Kidney (tissue), 22 donors: ENCODE measurements at places on chromosomes 5 and 9. TPM values are rescaled to one million over a fixed set of nuclear protein-coding genes. Genes with fewer than 3 reads are reported as not detected.

The SCAI gene
- 1.4 TPM for polyA plus RNA-seq

DNA sequence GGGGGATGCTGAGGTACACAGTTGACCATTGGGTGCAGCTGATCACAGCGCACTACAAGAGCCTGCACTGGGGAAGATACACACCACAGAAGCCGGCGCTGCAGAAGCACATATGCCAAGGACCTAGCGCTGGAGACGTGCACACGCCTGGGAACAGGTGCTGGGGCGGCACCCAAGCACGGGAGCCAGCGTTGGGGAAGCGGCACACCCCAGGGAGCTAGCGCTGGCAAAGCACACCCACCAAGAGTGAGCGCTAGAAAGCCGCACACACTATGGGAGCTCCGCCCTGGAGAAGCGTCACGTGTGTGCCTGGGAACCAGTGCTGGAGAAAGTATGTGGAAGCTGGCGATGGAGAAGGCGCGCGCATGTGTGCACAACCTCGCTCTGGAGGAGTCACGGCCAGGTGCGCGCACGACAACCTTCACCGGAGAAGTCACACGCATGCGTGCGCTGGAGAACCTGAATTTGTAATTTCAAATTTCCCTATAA, 4.5 kb downstream of the FANCC start:
- DNase-seq: peak; percentile 85

GRCh38 chr5:55231029-55231918, 2.1 kb downstream of the CCNO start:
- peak; percentile 60 for DNase-seq

The WNT8A gene
- not detected for polyA plus RNA-seq

The RABGAP1 gene
- 13.7 TPM for polyA plus RNA-seq

DNA sequence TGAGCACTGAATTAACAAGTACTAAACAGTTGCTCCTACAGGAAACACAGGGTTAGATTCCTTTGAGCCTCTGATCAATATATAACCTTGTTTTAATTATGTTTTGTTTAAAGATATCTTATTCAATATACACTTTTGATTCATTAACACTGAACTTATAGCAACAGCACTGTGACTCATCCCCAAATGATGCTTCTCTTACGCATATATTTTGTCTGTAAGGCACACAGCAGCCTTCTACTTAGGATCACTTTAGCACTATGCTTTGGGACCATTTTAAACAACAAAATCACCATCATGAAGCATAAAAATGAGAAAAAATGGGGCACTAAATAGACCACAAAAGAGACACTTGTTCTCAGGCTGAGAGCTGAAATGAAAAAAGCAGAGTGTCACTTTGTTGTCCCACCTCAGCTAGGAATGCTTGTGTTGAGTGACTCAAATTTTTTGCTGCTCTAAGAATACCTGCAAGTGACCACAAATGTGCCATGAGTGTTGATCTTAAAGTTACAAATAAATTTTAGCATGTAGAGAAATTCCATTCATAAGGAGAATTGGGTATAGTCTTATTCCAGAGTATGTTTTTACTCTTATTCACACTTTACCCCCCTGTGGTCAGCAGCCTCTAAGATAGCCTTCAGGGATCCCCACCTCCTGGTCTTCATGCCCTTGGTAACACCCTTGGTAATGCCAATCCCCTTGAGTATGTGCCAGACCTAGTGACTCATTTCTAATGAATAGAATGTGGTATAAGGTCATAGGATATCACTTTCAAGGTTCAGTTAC, 252.7 kb upstream of the IL12B start:
- no peak for DNase-seq

GRCh38 chr5:30197662-30198061, 995.8 kb upstream of the CDH6 start:
- no peak for DNase-seq

The GOLM1 gene
- polyA plus RNA-seq: 88.6 TPM

The FOXI1 gene
- 48.5 TPM for polyA plus RNA-seq

The NAIP gene
- 5.7 TPM for polyA plus RNA-seq

GRCh38 chr9:111301195-111301594, 28.8 kb downstream of the OR2K2 start:
- no peak for DNase-seq

DNA sequence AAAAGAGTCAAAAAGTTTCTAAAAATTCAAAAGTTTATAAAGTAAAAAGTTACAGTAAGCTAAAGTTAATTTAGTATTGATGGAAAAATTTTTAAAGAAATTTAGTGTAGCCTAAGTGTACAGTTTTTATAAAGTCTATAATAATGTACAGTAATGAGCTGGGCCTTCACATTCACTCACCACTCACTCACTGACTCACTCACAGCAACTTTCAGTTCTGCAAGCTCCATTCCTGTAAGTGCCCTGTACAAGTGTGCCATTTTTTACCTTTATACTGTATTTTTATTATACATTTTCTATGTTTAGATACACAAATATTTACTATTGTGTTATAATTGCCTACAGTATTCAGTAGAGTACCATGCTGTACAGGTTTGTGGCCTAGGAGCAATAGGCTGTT, 239.5 kb upstream of the MAP3K1 start:
- no peak for DNase-seq

DNA sequence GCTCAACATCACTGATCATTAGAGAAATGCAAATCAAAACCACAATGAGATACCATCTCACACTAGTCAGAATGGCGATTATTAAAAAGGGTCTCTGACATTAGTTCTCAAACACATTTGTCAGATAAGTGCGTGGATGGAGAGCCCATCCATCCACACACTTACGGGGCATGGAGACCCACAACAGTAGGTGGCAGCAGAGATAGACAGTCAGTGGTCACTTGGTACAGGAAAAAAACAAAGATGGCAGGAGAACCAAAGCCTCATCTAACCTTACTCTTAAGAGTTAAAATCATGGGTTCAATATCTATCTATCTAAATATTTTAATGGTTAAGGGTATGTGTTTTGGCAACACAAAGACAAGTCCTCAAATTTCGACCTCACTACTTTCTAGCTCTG, 1378.7 kb upstream of the C9orf72 start:
- DNase-seq: no peak

- no peak for DNase-seq
Observed at GRCh38 chr5:151271336-151271735, 18.4 kb downstream of the GM2A start.

GRCh38 chr5:50958852-50959457, 292.5 kb downstream of the PARP8 start:
- DNase-seq: peak; percentile 42

GRCh38 chr9:20437476-20437875, 184.8 kb downstream of the MLLT3 start:
- no peak for DNase-seq

The CENPH gene
- polyA plus RNA-seq: 1.5 TPM

- DNase-seq: no peak
Observed at GRCh38 chr5:137054335-137054734, 444.8 kb downstream of the SPOCK1 start.

- DNase-seq: no peak
Observed at GRCh38 chr9:113511856-113512761, 48.6 kb downstream of the RGS3 start.

GRCh38 chr9:120242116-120242811, 337.7 kb downstream of the CDK5RAP2 start:
- DNase-seq: no peak

- no peak for DNase-seq
Observed at GRCh38 chr5:171323806-171324632, 15.0 kb downstream of the TLX3 start.

DNA sequence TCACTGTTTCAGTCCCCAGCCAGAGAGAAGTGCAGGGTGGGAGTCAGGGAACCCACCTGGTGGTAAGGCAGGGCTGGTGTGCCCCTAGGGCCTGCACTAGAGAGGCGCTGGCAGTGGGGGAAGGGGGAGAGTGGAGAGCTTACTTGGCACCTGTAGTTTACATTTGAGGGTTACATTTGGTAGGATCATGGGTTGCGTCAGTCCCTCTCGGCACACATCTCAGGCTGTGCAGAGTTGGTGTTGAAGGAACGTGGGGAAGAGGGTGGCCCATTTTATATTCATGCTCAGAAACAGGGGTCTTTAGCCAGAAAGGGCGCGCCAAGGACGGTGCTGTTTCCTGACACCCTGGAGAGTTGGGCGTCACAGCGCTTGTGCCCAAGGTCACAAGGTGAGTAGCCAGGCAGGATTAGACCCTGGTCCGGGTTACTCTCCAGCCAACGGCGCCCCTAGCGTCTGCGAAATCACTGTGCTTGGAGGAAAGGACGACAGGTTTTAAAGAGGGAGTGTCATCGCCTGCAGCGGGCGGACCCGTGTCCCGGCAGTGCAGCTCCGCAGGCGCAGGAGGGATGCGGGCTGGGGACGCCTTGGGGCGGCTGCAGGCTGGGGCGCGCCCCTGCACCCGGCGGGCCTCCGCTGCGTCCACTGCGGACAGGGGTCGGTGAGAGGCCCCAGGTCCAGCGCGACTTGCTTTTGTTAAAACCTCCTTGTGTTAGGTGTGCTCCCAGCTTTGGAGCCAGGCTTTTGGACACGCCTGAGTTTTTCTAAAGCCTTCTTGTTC, 272.6 kb downstream of the FANCC start:
- peak; percentile 84 for DNase-seq

The PCDHA1 gene
- polyA plus RNA-seq: not detected

The F2RL2 gene
- polyA plus RNA-seq: 0.32 TPM

DNA sequence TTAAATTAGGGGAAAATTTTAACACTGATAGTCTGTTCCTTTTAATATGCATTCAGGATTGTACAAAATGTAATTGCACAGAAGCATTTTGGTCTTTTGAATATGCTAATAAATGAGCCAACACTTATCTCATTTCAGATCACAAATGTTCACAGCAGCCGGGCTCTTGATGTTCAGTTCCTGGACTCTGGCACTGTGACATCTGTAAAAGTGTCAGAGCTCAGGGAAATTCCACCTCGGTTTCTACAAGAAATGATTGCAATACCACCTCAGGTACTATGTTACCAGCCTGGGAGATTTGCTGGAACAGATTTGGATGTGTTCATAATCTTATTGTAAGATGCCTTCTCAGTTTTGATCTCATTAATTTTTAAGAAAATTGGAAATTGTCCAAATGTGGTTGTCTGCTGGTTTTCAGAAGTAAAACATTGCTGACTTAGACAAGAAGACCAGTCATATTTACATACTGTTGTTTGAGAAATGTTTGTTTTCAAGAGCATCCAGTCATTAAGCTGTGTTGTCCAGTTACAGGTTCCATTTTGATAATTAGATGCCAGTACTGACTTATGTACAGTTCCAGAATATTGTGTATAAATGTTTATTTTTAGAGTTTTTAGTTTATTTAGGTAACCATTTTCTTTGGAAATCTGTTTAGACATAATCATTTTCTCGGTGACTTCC, 23.0 kb upstream of the TMOD1 start:
- no peak for DNase-seq

DNA sequence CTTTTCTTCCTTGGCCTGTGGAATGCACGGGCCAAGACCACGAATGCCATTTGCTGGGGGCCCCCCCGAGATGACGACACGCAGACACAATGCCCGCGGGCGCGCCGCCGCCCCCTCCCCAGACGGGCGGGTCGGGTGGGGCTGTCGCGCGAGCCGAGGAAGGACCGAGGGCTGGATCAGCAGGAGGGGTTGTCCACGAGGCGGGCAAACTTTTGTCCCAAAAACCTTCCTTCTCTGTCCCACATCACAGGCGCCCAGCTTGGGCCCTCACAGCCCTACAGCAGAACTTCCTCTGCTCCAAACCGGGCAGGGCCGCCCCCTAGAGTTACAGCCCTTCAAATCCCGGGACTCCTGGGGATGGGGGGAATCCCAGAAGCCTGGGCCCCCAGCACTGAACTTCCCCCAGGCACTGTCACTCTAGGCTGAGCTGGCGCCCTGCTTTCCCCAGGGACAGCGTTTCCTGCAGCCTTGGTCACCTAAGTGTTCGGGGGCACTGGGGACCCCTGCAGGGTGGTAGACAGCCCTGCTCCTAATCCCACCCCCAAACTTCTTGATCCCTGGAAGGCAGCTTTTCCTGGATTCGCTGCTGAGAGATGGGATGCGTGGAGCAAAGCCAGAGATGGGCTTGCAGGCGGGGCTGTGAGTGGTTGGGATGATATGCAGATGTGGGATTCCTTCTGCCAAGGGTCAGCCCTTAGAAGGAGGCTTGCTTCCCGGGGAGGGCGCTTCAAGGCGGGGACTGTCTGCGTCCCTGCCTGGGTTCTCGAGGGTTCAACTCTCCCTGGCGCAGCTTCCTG, 980 bp downstream of the COL5A1 start:
- DNase-seq: peak; percentile 54

The FOXD1 gene
- 2.5 TPM for polyA plus RNA-seq

DNA sequence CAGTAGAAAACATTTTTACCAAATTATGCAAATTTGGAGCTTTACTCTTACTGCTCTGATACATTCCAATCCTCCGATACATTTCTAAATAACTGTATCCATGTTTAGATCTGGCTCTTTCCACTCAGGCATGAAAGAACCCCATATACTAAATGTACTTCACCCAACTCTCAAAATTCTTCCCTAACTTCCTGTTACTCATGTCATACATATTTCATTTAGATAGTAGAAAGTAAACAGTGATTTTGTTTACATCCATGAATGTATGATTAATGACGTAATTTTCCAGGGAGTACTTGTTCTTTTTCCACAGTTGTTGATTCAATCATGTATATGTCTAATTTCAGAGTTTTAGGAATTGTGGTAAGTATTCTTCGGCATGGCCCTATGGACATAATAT, 1426.5 kb upstream of the C9orf72 start:
- DNase-seq: no peak

- DNase-seq: no peak
Observed at GRCh38 chr9:93976081-93976480, 20.9 kb upstream of the BARX1 start.

The CDKN2A gene
- not detected for polyA plus RNA-seq

DNA sequence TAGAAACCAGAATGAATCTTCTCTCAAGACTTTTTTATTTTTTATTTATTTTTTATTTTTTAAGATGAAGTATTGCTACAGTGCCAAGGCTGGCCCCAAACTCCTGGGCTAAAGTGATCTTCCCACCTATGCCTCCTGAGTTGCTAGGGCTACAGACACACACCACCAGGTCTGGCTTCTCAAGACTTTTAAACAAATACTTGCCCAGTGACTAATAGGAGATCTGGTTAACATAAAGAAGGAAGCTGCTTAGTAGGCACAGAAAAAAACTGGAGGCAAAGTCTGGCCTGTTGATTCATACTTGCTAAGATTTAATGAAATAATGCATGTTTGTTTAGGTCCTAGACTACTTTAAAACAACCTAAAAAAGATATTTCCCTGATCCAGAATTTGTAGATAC, 43.8 kb downstream of the SLC38A9 start:
- no peak for DNase-seq

The UBTD2 gene
- polyA plus RNA-seq: 12.9 TPM

DNA sequence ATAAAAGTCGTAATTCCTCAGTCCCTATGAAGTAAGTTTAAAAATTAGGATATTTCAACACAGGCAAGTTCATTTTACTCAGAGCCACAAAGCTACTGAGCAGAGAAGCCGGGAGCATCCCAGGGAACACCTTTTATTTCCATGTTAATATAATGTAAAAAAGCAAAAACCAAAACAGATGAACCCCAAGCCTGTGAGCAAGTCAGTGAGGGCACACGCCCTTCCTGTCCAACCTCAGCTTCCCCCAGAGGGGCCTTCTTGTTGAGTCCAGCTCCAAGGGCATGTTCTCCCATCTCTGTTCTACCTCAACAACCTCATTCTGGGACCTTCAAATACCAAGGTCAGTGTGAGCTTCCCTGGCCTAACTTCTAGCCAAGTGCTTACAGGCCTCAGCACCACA, 24.8 kb downstream of the NSUN2 start:
- DNase-seq: no peak

- no peak for DNase-seq
Observed at GRCh38 chr9:137169896-137170358, at the start of gene LRRC26. Gene LRRC26, minus strand, starts transcription at chr9:137170051. Its CDS starts 108 bp downstream, at chr9:137169943.
